ENCODE measurements at places on chromosomes 13 and 19.

GRCh38 chr13:100944791-100945345 lies 270.3 kb upstream of the TMTC4 start:
- DNase-seq = no peak

- DNase-seq = no peak
Observed at GRCh38 chr19:29245215-29245614, 32.3 kb upstream of the UQCRFS1 start.

DNA sequence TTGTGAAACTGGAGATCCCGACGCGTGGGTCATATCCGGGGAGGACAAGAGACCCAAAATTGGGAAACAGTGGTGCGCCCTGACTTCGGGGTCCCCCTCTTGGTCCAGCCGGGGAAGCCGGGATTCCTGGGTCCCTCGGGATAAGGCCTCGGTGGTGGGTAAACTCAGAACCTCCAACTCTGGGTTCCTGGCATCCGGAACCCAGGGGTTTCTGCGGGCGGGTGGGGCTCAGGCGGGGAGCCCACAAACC lies 688 bp downstream of the ZFP36 start:
- DNase-seq = no peak

DNA sequence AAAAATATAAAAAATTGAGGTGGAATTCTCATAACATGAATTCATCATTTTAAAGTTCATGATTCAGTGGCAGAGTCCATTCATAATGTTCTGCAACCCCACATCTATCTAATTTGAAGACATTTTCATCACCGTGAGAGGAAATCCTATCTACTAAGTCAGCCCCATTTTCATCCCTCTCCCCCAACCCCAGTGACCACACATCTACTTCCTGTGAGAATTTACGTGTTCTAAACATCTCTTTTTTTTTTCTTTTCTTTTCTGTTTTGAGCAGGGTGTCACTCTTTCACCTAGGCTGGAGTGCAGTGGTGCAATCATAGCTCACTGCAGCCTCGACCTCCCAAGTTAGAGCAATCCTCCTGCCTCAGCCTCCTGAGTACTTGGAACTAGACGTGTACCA lies 17.5 kb downstream of the ATCAY start:
- DNase-seq = no peak

- DNase-seq = no peak
Observed at GRCh38 chr13:20778311-20778710, 4.5 kb upstream of the EEF1AKMT1 start.

GRCh38 chr19:409516-410242 lies 732 bp upstream of the C2CD4C start:
- no peak for DNase-seq

GRCh38 chr19:1170938-1171754 lies 2.9 kb downstream of the SBNO2 start:
- no peak for DNase-seq

GRCh38 chr13:67161176-67161575 lies 69.0 kb downstream of the PCDH9 start:
- no peak for DNase-seq

DNA sequence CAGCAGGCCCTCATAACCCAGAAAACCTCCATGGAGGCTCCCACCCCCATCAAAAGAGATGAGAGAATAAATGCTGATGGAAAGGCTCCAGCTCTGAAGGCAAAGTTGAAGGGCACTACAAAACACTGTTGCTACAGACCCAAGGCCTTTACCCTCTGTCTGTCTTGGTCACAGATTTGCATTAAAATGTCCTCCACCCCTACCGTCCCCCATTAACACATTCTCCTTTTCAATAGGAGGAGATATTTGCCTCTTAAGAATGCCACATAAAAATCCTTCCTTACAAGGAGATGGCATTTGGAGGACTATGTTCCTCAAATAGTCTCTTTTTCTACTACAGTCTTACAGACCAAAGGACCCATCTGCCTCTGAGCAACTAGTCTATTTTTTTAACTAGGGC lies 361.5 kb downstream of the ENOX1 start:
- no peak for DNase-seq

GRCh38 chr13:49248622-49249002 lies 887 bp downstream of the CDADC1 start:
- no peak for DNase-seq

GRCh38 chr19:28857967-28858366 lies 355.0 kb downstream of the UQCRFS1 start:
- DNase-seq = no peak

GRCh38 chr19:29475469-29475868 lies 50.3 kb upstream of the VSTM2B start:
- DNase-seq = no peak

Measured in fibroblast of skin of abdomen (primary cell).